Right atrium auricular region (tissue), 2 donors: ENCODE measurements at places on chromosomes 1 and 21. TPM values are rescaled to one million over a fixed set of nuclear protein-coding genes. Genes with fewer than 3 reads are reported as not detected.

GRCh38 chr1:228964178-228965089, 229.2 kb downstream of the RHOU start:
- peak; percentile 87 for DNase-seq
- H3K4me1 ChIP-seq, result no peaks in the 10 kb centered on the region
- H3K4me3 ChIP-seq, result no peak overlapping the region
- peak overlapping the region; percentile 78 for H3K27ac ChIP-seq

- no peak for DNase-seq
- no peaks in the 10 kb centered on the region for H3K36me3 ChIP-seq
- H3K27ac ChIP-seq, result no peak overlapping the region
- H3K27me3 ChIP-seq, result no peaks in the 10 kb centered on the region
Observed at GRCh38 chr1:50266509-50266908, 156.7 kb downstream of the DMRTA2 start.

- H3K4me1 ChIP-seq, result no peaks in the 10 kb centered on the region
- H3K27me3 ChIP-seq, result no peaks in the 10 kb centered on the region
- no peak overlapping the region for H3K27ac ChIP-seq
- H3K4me3 ChIP-seq, result no peak overlapping the region
- H3K36me3 ChIP-seq, result peaks cover 30% of the 10 kb centered on the region
- no peak for DNase-seq
Observed at GRCh38 chr1:12194666-12195216, 27.9 kb downstream of the TNFRSF1B start.

DNA sequence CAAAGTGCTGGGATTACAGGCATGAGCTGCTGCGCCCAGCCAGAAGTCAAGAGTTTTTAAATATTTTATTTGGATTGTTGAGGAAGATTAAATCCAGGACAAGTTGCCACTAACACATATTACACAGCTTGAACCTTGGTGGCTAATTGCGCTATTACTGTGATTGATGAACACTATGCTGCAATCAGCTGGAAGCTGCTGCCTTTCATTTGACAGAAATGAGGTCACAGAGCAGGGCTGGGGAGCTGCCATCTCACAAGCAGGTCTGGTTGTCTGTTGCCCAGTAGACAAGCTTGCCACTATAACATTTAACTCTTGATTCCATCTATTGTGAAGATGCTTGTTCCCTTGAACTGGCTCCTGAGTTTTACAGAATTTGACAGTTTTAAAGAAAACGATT, 37.4 kb upstream of the NRDC start:
- H3K36me3 ChIP-seq, result no peaks in the 10 kb centered on the region
- no peak for DNase-seq
- no peak overlapping the region for H3K4me3 ChIP-seq
- no peaks in the 10 kb centered on the region for H3K4me1 ChIP-seq
- peaks cover 3% of the 10 kb centered on the region for H3K27me3 ChIP-seq

- no peaks in the 10 kb centered on the region for H3K36me3 ChIP-seq
- H3K4me1 ChIP-seq, result no peaks in the 10 kb centered on the region
- DNase-seq, result no peak
- no peaks in the 10 kb centered on the region for H3K27me3 ChIP-seq
- H3K4me3 ChIP-seq, result no peak overlapping the region
- H3K27ac ChIP-seq, result no peak overlapping the region
Observed at GRCh38 chr1:101356604-101357443, 120.0 kb downstream of the S1PR1 start.

DNA sequence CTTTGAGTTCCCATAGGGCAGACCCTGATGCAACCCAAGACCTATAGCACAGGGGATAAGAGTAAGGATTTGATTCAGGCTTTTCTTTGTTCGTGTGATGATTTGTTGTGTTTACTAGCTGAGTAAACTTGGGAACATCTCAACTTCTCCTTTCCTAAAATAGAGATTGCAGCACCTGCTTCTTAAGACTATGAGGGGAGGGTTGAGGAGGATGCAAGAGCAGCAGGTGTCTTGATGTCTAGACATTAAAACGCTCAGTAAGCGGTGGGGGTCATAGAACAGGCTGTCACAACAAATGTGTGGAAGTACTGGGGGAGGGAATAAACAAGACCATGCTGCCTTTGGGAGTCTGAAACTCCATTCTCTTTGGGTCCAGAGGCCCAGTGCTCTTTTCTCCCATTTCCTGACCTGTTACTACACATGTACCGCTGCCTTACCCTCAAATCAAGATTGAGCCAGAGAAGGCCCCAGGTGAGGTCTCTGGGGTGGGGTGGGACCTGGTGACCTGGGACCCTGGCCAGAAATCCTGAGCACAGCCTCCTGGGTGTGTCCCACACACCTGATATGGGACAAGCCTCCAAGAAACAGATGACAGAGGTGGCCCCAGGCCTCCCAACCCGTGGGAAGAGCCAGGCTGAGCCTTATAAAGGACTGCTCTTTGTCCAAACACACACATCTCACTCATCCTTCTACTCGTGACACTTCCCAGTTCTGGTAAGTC, at the start of gene S100A7A:
Gene S100A7A (plus strand): TSS at position 671 of the 721 bp plus-strand sequence. CDS start 1,563 bp downstream, outside the sequence.
- no peaks in the 10 kb centered on the region for H3K36me3 ChIP-seq
- no peaks in the 10 kb centered on the region for H3K4me1 ChIP-seq
- peak; percentile 28 for DNase-seq
- no peak within 1 kb of the TSS for H3K27ac ChIP-seq

DNA sequence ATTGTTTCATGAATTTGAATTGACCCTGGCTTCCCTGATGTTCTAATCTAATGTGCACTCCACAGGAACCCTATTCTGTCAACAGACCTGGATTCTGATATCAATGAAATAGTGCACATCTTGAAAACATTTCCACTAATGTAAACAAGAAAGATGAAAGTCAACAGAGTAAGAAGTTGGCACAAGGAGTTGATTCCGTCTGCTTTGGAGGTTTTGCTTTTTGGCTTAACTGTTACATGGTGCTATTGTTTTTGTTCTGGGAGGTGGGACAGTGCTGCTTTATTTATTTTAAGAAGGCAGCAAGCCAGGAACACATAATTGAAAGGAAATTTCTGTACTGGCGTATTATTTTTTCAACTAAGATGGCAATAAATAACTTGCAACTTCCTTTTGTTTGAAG, 73.3 kb downstream of the LEPR start:
- H3K4me3 ChIP-seq, result no peak overlapping the region
- no peaks in the 10 kb centered on the region for H3K36me3 ChIP-seq
- no peak overlapping the region for H3K27ac ChIP-seq
- H3K27me3 ChIP-seq, result no peaks in the 10 kb centered on the region

GRCh38 chr1:46749404-46749803, 30.5 kb upstream of the EFCAB14 start:
- no peak for DNase-seq
- peak overlapping the region; percentile 35 for H3K27ac ChIP-seq
- no peaks in the 10 kb centered on the region for H3K4me1 ChIP-seq
- no peak overlapping the region for H3K4me3 ChIP-seq

DNA sequence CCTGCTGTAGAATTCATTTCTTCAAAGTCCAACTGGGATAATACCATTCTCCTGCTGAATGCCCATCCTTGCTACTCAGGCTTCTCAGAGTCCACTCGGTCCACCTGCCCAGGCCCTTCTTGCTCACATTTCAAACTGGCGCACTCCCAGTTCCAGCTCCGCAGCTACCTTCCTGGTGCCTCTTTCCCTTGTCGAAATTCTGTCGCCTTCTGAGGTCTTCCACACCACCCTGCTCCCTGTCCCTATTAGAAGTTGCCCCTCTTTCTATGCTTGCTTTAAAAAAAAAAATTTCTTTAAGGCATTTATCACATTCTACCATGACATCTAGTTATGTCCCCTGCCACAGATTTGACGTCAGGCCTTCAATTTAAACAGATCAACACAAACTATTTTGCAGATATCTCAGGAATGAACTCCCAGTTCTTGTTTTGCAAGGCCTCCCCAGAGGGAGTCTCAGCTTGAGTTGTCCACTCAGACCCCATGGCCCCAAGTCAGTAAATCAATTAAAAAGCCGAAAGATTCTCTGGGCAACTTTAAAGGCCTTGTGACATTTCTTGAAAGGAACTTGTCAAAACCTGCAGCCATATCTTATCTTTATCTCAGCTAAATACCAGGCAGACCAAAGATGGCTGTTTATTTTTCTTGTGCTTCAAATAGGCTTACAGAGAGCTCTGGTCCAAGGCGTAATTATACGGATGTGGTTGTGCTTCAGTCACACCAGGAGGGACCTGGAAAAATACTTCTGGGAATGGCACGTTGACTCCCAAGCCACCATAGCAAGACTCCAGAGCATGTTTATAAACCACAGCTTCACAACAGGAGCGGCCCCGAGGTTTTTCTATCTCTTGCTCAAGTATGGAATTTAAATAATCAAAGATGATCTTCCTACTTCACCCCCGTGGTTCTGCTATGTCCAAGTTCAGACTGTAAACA, 2.2 kb downstream of the FAM89A start:
- H3K27ac ChIP-seq, result no peak overlapping the region
- H3K36me3 ChIP-seq, result no peaks in the 10 kb centered on the region
- no peaks in the 10 kb centered on the region for H3K27me3 ChIP-seq
- no peak overlapping the region for H3K4me3 ChIP-seq

DNA sequence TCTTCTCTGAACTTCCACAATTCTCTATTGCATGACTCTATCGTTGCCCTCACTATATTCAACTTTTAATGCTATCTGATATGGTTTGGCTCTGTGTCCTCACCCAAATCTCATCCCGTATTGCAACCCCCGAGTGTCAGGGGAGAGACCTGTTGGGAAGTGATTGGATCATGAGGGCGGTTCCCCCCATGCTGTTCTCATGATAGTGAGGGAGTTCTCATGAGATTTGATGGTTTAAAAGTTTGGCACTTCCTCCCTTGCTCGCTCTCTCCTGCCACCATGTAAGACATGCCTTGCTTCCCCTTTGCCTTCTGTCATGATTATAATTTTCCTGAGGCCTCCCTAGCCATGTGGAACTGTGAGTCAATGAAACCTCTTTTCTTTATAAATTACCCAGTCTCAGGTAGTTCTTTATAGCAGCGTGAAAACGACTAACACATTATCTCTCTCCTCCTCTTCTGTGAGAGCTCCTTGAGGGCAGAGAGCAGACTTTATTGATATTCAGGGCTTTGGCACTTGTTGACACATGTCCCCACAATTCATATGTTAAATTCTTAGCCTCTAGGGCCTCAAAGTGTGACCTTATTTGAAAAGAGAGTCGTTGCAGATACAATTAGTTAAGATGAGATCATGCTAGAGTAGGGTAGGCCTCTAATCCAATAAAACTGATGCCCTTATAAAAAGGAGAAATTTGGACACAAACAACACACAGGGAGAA, 52.1 kb downstream of the ADCY10 start:
- H3K4me1 ChIP-seq, result no peaks in the 10 kb centered on the region
- no peaks in the 10 kb centered on the region for H3K27me3 ChIP-seq
- DNase-seq, result no peak
- no peak overlapping the region for H3K4me3 ChIP-seq

DNA sequence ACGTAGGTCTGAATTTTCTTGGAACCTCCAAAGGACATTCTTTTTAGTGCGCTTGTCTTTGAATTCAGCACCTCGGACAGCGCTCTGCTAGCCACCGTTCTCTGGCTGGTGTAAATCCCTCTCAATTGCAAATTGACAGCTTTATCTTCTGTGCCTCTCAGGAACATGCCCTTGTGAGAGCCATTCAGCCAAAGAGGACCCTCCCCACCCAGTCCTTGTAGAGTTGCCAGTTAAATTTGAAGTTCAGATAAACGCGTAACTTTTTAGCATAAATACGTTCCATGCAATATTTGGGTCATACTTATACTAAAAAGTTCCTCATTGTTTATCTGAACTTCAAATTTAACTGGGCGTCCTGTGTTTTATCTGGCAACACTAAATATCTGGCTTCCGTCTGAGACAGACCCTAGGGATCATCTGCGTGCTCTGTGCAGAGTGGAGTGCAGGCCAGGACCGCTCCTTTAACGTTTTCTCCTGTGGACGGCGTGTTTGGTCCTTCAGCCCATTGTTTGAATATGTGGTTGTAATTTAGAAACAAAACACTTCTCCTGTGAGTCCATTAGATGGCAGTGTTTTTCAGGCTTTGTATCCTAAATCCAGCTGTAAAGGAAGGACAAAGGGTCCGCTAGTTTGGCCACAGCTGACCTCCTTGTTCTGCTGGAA, 7.0 kb downstream of the KCNAB2 start:
- no peak overlapping the region for H3K27ac ChIP-seq
- H3K4me3 ChIP-seq, result no peak overlapping the region
- no peaks in the 10 kb centered on the region for H3K36me3 ChIP-seq

DNA sequence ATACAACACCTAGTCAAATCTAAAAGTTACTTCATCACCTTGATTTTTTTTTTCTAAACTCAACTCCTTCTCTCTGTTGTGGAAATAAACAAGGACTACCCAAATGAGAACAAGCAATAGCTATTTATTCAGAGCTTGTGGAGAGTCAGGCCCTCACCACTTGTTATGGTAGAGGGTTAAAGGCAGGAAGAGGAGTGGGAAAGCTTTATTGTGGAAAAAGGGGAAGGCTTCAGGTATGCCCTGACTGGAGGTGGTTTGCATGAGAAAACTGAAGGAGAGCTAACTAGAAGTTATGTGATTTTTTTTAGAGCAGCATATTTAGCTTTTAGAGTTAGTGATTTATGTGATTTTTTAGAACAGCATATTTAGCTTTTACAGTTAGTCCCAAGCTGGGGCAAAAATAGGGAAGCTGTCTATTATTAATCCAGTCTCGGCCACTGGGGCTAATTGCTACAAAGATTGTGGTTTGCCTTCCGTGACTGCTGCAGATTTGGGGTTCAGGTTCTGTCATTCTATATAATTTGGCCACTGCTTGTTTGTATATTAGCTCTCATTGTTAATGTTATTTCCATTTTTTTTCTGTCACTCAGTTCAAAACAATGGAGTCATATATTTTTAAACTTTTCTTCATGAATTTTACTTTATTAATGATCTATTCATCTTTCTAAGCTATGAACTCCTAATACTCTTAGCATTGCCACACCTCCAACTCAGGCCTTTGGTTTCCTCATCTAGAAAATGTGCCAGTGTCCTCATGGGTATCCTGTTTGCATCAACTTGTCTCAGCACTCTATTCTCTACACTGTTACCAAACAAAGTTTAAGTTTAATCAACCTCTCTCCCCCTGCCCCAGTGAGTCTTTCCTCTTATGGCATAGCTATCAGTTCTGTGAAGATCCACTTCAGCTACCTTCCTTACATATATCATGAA, 713.0 kb downstream of the BRINP3 start:
- H3K27ac ChIP-seq, result no peak overlapping the region
- H3K36me3 ChIP-seq, result no peaks in the 10 kb centered on the region
- H3K4me1 ChIP-seq, result no peaks in the 10 kb centered on the region
- no peaks in the 10 kb centered on the region for H3K27me3 ChIP-seq
- no peak overlapping the region for H3K4me3 ChIP-seq
- no peak for DNase-seq

The FHAD1 gene
- total RNA-seq, result not detected

The KCNC4 gene
- 9.1 TPM for total RNA-seq

The FAM163A gene
- total RNA-seq, result not detected

The NTRK1 gene
- total RNA-seq, result 0.43 TPM

The ANKRD35 gene
- 1.8 TPM for total RNA-seq

The MAP3K21 gene
- total RNA-seq, result 1.4 TPM

The PIGK gene
- 30.1 TPM for total RNA-seq

The RAB42 gene
- 1.5 TPM for total RNA-seq
